ENCODE measurements at places on chromosomes 13 and 19.

GRCh38 chr19:30853036-30853435, 480.9 kb downstream of the ZNF536 start:
- no peak for DNase-seq

DNA sequence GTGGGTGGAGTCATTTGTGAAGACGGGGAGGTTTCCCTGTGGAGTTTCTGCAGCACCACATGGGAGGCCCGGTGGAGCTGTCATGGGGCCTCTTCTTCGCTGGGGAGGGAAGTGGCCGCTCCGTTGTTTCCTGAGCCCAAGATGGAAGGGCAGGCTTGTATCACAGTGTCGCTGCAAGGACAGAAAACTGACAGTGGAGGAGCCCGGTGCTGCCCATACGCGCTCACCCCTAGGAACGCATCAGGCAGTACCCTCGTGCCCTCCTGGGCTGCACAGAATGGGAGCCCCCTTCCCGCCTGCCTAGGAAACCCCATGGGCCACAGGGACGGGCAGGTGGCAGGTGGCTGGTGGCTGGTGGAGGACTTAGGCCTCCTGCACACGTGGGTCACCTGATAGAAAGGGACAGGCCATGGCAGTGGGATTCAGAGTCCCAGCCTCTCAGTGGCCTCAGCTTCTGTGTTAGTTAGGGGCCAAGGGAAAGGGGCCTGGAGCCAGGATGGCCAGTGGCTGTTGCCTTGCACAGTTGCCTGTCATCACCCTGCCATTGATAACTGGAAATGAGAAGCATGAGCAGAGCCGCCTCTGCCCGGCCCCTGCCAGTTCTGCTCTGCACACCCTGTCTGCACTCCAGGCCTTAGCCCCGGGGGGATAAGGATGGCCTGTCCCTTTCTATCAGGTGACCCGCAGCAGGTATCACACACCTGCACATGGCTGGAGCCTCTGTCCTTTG, 7.6 kb downstream of the COL4A2 start:
- DNase-seq, result no peak

DNA sequence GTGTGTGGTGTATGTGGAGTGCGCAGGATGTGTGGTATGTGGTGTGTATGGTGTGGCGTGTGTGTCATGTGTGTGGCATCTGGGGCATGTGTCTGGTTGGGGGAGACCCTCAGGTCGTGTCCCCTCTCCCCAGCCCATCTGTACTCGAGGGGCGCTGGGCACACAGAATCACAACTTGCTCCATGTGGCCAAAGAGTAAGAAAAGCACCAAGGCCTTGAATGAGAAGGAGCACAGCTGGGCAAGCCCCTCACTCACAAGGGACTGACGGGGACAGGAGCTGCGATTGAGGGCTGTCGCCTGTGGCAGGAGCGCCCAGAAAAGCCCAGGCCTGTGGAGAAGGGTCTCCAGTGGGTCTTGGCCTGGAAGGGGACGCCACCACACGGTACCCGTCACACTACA, 62.8 kb downstream of the PEPD start:
- no peak for DNase-seq

DNA sequence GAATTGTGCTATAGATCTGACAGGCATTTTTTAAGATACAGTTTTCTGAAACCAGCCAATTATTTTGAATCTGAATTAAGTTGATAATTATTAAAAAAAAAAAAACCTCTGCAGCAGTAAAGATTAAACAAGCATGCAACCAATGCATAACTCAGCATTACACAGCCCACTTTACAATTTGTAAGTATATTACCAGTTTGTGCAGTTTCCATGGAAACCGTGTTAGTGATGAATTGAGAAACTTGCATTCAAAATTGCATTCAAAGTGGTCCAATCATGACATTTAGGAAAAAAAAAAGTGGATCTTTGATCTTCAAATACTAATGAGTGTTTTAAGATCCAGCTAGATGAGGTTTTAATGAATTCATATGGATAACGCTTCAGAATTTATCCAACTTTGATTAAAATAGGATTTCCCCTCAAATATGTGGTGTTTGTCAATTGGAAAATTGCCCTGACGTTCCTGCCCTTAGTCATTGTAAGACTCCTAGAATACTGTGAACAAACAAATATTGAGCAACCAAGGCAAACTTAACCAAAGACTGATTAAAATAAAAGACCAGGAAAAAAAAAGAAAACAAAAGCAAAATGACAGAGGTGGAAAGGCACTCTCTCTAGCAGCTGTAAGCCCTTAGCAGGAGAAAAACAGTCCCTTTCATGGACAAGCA, 314.8 kb upstream of the MAB21L1 start:
- no peak for DNase-seq

- no peak for DNase-seq
Measured at GRCh38 chr19:41555748-41556147, 20.2 kb upstream of the CEACAM21 start.

- DNase-seq, result no peak
Measured at GRCh38 chr13:20053016-20053415, 94.5 kb downstream of the ZMYM2 start.

- DNase-seq, result no peak
Measured at GRCh38 chr13:114226088-114226487, 8.6 kb upstream of the CDC16 start.

DNA sequence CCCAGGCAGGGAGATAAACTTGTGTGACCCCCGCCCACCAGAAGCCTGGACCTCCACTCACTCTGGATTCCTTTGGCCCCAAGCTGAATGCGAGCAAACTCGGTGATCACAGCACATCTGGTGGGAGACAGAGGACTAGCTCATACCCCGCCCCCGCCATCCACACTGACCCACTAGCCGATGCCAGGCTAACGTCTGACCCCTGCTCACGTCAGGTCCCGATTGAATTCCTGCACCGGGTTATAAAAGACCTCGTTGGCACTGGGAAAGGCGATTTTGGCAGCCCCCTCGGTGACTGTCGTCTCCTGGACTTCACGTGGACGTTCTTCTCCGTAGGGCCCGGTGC, 631 bp downstream of the TRMT1 start:
- no peak for DNase-seq

DNA sequence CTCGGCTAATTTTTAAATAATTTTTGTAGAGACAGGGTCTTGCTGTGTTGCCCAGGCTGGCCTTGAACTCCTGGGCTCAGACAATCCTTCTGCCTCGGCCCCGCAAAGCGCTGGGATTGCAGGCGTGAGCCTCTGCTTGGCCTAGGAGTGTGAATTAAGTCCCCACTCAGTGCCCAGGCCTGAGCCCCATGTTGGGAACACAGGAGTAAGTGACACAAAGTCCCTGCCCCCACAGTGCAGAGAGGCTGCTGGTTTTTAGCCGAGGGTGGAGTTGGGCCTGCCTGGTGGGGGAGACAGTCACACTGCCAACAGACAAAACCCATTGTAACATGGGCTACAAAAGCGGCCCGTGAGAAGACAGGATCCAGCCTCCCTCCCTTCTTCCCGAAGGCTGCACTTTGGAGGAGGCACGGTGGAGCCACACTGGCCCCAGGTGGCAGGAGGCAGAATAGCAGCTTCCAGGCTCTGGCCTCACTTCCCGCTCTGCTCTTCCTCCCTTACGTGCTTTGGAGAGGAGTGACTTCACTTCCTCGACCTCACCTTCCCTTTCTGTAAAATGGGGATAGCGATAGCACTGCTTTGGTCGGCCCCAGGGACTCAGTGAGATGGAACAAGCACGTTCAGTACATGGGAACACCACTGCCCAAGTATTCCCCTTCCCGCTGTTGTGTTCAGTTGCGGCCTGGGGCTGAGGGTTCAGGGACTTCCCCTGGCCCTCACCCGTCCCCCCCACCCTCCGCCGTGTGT, 15.2 kb upstream of the EHD2 start:
- DNase-seq, result peak; percentile 23

GRCh38 chr13:32443111-32443510, 15.2 kb upstream of the N4BP2L1 start:
- no peak for DNase-seq

DNA sequence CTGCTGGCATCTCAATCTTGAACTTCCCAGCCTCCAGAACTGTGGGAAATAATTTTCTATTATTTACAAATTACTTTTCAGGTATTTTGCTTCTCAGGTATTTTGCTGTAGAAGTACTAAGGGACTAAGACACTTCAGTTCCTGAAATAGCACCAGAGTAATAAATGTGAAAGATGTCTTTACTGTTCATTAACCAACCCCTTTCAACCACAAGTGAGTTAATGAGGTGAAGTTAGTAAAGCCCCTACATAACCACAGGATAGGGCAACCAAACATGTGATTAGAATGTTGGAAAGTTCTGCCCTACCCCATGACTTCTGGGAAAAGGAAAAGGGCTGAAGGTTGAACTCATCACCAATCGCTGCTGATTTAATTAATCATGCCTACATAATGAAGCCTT, 2.7 kb upstream of the ZNF345 start:
- no peak for DNase-seq

- no peak for DNase-seq
Measured at GRCh38 chr19:21439201-21439751, 42.3 kb downstream of the ZNF493 start.

DNA sequence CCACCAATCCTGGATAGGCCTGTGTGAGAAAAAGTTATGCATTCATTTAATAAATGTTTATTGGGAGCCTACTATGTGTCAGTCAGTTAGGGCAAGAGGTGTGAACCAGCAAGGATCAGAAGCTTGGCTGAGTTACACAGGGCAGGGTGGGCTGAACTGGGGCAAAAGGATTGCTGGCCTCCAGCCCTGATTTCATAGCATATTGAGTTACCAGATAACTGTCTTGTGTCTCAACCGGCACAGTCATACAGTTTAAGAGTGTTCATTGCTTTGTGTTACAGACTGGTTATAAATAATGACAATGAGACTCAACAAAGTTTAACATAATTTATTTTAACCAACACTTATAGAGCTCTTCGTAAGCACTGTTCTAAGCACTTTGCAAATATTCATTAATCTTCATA, 253.8 kb downstream of the DLEU7 start:
- DNase-seq, result no peak

- DNase-seq, result no peak
Measured at GRCh38 chr13:50384724-50385123, 369.5 kb downstream of the KCNRG start.

DNA sequence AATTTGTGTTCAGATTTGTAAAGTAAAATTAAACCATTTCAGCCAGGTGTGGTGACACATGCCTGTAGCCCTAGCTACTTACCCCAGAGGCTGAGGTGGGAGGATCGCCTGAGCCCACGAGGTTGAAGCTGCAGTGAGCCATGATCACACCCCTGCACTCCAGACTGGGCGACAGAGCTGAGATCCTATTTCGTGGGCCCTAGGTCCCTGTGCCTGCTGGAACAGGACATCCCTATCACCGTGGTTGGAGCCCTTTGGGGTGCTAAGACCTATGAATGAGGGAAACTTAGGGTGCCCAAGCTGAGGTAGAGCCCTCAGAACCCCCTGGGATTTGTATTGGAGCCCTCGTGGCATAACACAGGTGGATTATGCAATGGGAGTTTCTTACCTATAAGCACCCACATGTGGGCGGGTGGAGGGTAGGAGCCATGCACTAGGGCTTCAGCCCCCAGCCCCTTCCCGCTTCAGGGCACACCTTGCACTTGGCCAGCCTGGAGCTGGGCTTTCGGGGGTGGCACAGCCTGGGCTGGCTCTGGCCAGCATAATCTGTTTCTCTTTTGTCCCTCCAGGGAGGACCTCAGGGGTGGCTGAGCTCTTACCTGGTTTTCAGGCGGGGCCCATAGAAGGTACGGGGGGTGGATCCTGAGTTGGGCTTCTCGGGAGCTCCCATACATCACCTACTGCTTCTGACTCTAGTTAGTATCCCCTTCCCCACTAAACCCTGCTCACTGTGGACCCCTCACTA, 7.2 kb upstream of the USF2 start:
- no peak for DNase-seq

DNA sequence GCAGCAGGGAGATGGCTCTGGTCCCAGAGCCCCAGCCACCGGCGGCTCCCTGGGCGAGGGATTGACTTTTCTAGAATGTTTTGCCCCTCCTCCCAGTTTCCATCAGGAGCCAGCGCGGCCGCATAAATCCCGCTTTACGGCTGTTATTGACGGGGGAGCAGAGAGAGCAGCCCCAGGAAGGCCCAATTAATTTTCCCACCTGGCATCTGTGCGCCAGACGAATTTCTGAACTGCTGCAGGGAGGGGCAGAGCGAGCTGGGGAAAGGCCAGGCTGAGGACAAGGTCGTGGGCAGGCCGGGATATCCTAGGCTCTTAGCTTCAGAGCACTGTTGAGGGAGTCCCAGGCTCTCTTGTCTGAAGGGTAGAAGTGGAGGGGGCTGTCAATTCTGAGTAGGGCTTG, 24.7 kb downstream of the ZNRF4 start:
- no peak for DNase-seq

DNA sequence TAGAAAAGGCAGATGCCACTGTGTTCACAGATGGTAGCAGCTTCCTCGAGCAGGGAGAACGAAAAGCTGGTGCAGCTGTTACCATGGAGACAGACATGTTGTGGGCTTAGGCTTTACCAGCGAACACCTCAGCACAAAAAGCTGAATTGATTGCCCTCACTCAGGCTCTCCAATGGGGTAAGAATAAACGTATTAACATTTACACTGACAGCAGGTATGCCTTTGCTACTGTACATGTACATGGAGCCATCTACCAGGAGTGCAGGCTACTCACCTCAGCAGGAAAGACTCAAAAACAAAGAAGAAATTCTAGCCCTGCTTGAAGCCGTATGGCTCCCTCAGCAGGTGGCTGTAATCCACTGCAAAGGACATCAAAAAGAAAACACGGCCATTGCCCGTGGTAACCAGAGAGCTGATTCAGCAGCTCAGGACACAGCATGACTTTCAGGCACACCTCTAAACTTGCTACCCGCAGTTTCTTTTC, 197.7 kb downstream of the ZNF737 start:
- DNase-seq, result no peak

DNA sequence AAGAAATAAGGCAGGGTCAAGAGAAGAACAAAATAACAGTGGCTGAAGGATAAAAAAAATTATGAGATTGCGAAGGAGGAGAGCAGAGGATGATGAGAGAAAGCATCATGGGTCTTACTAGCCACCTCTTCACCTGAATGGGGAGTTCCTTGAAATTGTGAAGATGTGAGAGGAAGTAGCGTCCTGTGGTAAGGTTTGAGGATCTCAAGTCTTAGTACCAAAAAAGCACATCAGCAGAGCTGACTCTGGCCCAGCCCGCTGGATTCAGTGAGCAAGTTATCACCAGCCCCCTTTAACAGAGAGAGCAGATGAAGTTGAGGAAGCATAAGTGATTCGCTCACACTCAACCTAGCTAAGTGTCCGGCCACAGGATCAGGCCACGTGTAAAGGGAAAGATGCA, 61.8 kb downstream of the RXFP2 start:
- no peak for DNase-seq

DNA sequence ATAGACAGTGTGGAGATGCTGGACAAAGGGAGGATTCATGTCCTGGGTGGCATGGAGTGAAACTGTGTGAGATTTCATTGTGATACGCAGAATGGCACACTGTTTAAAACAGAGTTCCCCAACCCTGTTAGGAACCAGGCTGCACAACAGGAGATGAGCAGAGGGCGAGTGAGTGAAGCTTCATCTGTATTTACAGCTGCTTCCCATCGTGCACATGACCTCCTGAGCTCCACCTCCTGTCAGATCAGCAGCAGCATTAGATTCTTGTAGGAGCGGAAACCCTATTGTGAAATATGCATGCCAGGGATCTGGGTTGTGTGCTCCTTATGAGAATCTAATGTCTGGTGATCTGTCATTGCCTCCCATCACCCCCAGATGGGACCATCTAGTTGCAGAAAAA, 72.5 kb downstream of the RAP2A start:
- DNase-seq, result no peak

GRCh38 chr19:39867133-39867532, 21.0 kb upstream of the FBL start:
- no peak for DNase-seq
